ENCODE measurements at places on chromosomes 16 and 17.

DNA sequence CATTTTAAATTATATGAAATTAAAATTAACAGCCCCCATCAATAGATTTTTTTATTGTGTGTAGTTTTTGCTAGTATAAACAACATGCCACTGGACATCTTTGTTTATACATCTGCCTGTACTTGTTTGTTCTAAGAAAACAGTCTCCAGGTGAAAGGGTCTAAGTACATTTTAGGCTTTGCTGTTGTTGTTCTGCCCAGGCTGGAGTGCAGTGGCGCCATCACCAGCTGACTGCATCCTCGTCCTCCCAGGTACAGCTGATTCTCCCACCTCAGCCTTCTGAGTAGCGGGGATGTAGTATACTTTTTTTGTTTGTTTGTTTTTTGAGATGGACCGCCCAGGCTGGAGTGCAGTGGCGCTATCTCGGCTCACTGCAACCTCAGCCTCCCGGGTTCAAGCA is 25.5 kb downstream of the C17orf58 start:
- DNase-seq = no peak

DNA sequence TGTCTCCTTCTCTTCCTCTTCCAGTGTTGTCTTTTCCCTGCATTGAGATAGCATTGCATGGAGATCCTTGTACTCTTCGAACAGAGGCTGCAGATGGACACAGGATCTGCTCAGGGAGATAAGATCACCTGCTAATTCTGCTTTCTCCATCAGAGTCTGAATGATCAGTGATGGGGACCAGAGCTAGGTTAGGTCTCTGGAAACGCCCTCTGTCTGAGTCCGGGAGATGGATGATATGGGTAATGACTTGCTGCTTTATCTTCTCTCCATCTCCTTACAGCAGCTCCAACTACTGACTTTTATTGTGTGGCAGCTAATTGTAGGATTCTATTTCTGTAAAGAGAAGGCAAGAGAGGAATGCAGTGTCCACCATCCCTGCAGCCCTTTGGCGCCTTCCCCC is 435.6 kb downstream of the WWOX start:
- no peak for DNase-seq

- DNase-seq = no peak
These were observed 40.7 kb upstream of the SMURF2 start for GRCh38 chr17:64702815-64703214.

- no peak for DNase-seq
These were observed 204.9 kb downstream of the AXIN2 start for GRCh38 chr17:65356536-65356935.

GRCh38 chr17:57010487-57010886 is 32.6 kb downstream of the SCPEP1 start:
- no peak for DNase-seq

DNA sequence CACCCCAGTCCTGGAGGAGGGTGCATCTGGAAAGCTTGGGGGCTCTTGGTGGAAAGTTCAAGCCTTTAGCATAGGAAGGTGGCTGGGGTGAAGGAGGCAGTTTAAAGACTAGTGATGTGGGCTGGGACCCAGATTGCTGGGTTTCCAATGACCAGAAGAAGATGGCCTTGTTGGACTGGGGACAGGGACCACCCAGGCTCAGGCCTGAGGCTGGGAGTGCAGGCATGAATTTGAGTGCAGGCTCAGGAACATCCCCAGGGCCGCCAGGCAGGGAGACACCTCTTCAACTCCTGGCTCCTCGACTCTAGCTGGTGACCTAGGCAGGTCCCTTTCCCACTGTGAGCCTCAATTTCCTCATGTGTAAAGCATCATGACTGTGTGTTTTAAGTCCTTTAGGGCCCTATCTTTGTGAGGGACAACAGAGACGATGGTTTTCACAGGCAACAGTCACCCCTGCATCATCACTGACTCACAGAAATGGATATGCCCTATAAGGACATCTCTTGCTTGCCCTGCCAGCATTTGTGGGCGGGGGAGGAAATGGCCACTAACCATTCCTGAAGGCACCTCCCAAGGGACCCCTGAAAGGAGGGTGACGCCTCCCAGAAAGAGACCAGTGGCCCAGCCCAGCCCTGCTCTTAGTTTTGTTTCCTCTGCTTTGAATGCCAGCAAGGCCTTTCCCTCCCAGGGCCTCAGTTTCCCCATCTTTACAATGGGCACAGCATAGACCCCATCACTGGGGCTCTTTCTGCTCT is 11.1 kb downstream of the NLRC5 start:
- DNase-seq = no peak

GRCh38 chr16:68071518-68071901 is 13.7 kb upstream of the NFATC3 start:
- DNase-seq = no peak

DNA sequence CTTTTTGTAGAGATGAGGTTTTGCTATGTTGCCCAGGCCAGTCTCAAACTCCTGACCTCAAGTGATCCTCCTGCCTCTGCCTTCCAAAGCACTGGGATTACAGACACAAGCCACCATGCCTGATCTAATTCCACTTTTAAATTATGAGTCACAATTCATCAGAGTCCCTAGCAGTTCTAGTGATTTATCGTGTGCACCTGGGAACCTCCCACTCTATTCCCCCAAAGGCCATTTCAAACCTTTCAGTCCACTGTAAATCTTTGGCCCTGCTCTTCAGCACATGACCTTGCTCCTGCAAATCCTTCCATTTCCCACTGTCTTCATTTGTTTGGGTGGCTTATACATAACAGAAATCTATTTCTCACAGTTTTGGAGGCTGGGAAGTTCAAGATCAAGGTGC is 73.0 kb downstream of the HS3ST2 start:
- DNase-seq = no peak

DNA sequence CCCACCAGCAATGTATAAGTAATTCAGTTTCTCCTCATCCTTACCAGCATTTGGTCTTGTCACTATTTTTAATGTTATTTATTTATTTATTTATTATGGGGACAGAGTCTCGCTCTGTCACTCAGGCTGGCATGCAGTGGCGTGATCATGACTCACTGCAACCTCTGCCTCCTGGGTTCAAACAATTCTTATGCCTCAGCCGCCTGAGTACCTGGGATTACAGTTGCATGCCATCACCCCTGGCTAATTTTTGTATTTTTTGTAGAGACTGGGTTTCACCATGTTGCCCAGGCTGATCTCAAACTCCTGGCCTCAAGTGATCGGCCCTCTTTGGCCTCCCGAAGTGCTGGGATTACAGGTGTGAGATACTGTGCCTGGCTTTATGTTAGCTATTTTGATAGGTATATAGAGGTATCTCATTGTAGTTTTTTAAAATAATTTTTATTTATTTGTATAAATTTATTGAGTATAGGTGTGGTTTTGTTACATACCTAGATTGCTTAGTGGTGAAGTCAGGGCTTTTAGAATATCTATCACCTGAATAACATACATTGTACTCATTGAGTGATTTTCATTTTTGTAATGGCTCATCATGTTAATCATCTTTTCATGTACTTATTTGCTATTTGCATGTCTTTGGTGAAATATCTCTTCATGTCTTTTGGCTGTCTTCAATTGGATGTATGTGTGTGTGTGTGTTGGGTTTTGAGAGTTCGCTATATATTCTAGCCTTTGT is 53.3 kb downstream of the TANC2 start:
- DNase-seq = no peak

Measured in NCI-H2081 treated with DMSO at 0.1 percent for 48 hours (cell line).